ENCODE measurements at places on chromosomes 12 and 14. TPM values are rescaled to one million over a fixed set of nuclear protein-coding genes. Genes with fewer than 3 reads are reported as not detected.

DNA sequence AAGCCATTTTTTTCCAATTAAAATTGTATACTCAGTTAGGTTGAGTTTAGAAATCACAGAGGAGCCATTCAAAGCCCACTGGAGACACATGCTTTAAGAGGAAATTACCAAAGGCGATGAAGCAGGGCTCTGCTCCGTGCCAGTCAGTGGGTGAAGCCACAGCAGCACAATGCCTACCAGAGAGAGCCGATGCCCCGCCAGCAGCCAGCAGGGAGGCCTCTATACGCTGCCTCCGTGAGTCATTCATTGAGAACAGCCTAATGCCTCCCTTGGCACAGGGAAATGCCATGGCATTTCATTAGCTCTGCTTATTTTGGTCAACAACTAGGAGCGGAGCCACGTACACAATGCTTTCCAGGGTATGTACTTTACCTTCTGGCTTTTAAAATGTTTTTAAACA lies 197.8 kb upstream of the FRMD6 start:
- no peak for DNase-seq

DNA sequence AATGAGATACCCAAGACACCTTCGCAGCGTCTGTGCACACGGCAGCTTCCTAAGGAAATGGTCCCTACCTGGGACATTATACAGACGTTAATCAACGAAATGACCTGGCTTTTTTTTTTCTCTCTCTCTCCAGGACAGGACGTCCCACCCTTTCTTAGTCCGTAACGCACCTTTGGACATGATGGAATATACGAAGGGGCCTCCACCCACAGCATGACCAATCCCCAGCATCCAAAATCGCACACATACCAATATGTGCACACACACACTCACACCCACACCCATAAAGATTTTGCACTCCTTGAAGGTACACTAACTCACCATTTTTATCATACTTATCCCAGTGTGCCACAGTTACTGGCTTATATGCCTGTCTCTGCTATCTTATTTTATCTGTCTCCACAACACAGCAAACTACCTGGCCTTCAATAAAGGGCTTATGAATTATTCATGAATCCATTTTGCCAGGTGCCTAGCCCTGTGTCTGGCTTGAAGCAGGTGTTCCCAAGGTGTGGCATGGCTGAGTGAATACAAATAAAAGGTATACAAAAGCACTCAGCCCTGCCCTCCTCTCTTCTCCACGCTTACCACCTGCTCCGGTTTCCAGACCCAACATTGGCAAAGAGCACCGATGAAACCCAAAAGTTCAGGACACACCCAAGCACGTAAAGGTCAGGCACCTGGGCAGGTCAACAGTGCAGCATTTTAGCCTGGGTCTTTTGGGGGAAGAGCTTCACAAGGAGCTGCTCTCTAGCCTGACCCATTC lies 2.2 kb downstream of the SCNN1A start:
- DNase-seq = no peak

The KLHDC1 gene
- total RNA-seq = not detected

The DPY19L2 gene
- 3.4 TPM for total RNA-seq

- no peak for DNase-seq
Observed at GRCh38 chr12:76177821-76178220, 93.3 kb upstream of the NAP1L1 start.

DNA sequence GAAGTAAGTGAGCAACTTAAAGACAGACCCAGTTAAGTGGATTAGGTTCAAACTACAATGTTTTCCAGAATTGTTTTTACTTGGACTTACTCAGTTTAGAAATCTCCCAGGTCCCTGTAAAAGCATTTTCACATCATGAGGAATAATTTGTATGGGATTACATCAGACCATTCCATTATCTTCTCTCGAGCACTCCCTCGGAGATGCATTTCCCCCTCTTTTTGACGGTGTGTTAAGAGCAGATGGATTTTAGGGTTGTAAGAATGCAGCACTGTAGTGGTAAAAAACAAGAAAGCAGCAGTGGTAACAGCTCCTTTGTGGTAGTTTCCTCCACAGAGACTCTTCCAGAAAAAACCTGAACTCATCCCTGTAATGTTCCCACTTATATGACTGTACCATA lies 488.4 kb downstream of the BCAT1 start:
- no peak for DNase-seq

The MAP3K9 gene
- 28.0 TPM for total RNA-seq

The SMARCC2 gene
- 77.9 TPM for total RNA-seq

DNA sequence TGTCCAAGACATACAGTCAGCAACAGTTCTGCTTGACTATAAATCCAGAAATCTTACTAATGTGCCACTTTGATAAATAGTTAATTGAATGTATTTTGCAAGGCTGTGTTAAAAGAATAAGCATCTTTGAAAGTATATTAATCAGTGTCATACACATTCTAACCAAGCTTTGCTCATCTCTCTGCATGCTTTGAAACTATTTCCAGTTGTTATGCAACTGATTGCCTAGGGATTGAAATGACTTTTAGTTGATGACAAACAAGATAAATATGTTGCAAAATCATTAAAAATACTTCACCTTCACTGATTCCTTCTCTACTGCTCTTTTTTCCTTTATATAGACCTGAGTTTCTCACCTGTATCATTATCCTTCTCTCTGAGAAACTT lies 91.3 kb downstream of the AEBP2 start:
- no peak for DNase-seq

GRCh38 chr12:28776913-28777422 lies 372.1 kb upstream of the FAR2 start:
- no peak for DNase-seq

The VWF gene
- total RNA-seq = 0.48 TPM

The FERMT2 gene
- total RNA-seq = 92.8 TPM

The CDH24 gene
- 18.8 TPM for total RNA-seq

The SLC22A17 gene
- 51.4 TPM for total RNA-seq

DNA sequence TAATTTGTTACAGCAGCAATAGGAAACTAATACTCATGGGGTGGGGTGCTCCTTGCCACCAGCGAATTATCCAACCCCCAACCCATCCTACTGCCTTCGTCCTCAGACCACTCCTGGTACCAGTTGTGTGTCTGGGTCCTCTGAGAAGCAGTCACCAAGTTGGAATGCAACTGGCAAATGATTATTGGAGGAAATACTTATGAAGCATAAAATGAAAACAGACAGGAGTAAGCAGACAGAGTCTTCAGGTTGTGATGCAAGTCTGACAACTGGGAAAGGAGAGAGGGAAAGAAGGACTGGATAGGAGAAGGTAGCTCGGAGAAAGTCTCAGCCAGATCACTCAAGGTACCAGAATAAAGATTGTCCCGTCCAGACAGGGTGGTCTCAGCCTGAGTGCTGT lies 181.1 kb upstream of the ARID2 start:
- DNase-seq = no peak

GRCh38 chr14:73312687-73313086 lies 75.4 kb downstream of the PAPLN start:
- DNase-seq = no peak

GRCh38 chr14:75081660-75082229 lies 12.3 kb downstream of the ZC2HC1C start:
- no peak for DNase-seq

- no peak for DNase-seq
Observed at GRCh38 chr14:37545174-37545573, 49.9 kb downstream of the FOXA1 start.

The BATF gene
- not detected for total RNA-seq

DNA sequence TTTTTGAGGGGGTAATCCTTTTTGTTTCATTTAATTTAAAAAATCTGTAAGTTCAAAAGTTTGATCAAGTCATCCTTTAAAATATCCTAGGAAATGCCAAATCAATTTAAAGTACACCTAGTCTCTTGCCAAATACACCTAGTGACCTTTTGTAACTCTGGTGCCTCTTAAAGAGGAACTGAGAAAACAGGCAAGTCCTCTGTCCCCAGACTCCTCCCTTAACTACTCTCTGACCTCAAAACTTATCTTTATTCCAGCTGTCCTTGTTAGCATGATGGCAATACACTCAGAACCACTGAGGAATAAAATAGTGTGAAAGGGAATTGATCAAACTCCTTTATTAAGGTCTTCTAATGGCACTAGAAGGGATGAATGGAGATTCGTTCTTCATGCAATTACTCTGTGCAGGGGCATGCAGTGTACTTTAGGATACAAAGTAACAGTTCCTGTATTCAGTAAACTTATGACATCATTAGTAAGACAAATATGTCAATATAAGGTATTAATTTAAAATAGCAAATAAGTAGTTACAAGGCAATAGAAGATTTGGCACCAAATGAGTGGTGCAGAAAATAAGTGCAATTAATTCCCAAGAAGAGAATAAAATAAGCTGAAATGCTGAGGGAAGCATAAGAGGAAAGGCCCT lies 3.3 kb downstream of the FAR2 start:
- DNase-seq = no peak

The TAS2R8 gene
- not detected for total RNA-seq

DNA sequence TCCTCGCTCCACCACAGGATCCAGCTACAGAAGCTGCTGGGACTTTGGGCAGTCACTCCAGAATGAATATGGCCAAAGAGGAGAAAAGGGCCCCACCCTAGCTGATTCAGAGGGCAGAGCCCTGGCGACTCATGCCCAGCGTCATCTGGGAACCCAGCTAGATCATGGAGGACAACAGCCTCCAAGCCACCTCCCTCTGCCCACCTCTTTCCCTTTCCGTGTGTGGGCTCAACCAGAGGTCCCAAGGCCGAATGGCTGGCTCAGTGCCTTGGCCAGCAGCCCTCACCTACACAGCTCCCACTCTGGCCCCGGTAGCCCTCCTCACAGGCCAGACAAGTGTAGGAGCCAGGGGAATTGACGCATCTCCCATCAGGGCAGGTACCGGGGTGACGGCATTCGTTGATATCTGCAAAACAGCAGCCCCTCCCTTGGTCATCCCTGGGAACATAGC lies 17.4 kb downstream of the ISCA2 start:
- no peak for DNase-seq

DNA sequence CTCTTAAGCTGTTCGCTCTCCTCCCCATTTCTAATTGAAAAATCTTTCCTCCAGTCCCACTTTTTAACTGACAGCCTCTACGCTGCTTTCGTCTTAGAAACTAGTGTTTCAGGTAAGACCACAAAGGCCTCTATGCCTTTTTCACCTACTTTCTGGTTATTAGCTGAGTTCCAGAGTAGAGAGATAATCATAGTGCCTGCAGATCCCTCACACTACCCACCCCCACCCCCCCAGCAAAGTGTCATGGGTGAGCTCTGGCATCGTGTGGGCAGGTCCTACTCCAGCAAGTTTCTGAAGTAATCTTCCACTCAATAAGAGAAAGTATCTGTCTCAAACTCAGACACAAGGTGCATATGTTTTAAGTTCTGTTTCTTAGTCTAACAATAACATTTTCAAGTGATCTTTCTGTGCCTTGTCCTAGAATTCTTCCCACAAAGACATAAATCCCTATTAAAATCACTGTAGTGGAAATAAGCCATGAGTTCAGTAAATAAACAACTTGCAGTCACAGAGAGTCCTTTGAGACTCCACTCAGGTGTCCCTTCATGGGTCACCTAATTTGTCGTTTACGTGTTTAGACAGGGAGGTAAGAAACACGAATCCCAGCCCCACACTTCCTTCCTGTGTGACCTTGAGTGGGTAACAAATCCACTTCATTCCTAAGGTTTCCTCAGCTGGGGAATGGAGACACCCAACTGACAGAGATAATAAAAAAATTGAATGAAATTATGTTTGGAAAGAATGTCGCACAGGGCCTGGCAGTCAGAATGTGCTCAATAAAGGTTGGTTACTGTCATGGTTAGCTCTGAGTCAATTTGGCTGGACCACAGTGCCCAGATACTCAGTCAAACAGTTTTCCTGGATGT lies 228.9 kb upstream of the CAND1 start:
- no peak for DNase-seq

The ADGRD1 gene
- 0.80 TPM for total RNA-seq

The JPH4 gene
- total RNA-seq = 50.1 TPM

The LPAR5 gene
- 0.57 TPM for total RNA-seq

GRCh38 chr14:85702191-85702590 lies 172.2 kb downstream of the FLRT2 start:
- DNase-seq = no peak
